Lower lobe of right lung (tissue), 2 donors: ENCODE measurements at places on chromosomes 1 and 21. TPM values are rescaled to one million over a fixed set of nuclear protein-coding genes. Genes with fewer than 3 reads are reported as not detected.

DNA sequence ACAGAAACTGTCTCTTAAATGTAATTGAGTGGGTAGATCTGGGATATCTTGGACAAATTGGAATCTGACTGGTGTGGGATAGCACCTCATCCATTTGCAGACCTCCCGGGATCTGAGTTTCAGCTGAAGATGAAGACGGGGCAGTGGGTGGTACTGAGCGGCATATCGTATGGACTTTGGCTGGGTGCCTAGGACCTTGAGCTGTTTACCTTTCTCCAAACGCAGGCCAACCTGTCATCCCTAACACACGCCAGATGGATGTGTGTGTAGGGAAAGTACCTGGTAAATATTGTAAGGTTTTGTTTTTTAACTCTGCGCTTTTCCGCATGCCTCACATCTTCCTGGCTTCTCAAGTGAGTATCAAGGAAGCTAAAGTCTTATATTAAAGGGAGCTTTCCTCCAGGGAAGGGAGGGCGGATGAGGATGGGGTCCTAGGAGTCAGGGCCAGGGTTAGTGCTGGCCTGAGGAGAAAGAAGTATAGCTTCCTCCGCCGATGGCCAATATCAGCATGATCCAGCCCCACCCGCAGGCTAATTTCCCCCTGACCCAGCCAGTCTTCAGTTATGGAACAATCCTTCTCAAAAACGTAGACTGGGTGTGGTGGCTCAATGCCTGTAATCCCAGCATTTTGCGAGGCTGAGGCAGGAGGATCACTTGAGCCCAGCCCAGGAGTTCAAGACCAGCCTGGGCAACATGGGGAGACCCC lies 26.2 kb downstream of the ATP8B2 start:
- DNase-seq: no peak
- no peak overlapping the region for H3K27ac ChIP-seq
- H3K27me3 ChIP-seq: no peaks in the 10 kb centered on the region
- no peak overlapping the region for H3K4me3 ChIP-seq
- H3K4me1 ChIP-seq: peaks cover 34% of the 10 kb centered on the region

GRCh38 chr21:34065027-34065426 lies 8.4 kb upstream of the MRPS6 start:
- H3K4me1 ChIP-seq: no peaks in the 10 kb centered on the region
- H3K36me3 ChIP-seq: no peaks in the 10 kb centered on the region
- no peak for DNase-seq
- H3K27me3 ChIP-seq: no peaks in the 10 kb centered on the region
- H3K27ac ChIP-seq: no peak overlapping the region

DNA sequence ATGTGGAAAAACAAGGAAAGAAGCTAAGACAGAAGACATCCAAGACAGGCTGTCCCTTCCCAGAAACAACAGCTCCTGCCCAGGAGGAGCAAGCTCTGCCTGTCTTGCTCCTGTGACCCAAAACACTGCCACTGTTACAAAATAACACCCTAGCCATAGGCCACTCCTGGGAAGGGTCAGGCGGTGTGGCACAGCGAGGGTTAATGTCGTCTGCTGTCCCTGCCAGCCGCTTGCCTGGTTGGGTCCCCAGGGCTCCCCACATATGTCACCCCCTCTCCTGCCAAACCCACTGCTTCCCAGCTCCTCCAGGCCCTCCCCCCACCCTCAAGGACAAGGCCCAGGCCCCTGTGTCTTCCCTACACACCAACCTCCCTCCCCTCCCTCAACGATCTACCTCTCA lies 3.9 kb upstream of the NHLH1 start:
- H3K36me3 ChIP-seq: peaks cover 33% of the 10 kb centered on the region
- DNase-seq: no peak
- H3K4me1 ChIP-seq: no peaks in the 10 kb centered on the region
- H3K4me3 ChIP-seq: no peak overlapping the region

DNA sequence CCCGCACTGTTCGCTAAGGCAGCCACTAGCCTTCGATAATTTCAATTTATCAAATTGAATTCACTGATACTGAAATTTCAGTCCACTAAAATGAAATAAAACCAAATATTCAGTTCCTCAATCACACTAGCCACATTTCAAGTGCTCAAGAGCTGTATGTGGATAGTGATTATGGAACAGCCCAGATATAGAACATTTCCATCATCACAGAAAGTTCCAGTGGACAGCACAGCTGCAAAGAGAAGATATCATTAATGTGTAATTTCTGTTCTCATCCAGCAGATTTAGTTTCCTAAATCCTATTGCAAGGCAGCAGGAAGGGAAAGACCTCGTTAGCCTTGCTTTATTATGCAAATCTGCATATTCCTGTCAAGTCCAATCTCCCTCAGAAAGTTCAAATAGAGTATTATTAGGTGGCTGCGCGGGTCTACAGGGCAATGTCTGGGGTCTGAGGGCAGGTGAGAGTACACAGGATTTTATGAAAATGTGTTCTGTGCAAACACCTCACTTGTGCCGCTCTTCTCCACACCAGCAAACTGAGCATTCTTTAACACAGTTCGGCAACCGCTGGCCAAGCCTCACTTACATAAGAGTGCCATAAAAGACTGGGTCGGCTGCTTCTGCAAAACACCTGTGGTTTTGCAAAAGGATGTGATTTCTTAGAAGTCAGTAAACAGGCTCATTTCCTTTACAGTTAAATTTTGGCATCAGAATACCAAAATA lies 22.4 kb downstream of the CAPZB start:
- no peak for DNase-seq
- peaks cover 83% of the 10 kb centered on the region for H3K4me1 ChIP-seq
- peaks cover 4% of the 10 kb centered on the region for H3K36me3 ChIP-seq
- no peaks in the 10 kb centered on the region for H3K27me3 ChIP-seq
- H3K27ac ChIP-seq: peak overlapping the region; percentile 20

DNA sequence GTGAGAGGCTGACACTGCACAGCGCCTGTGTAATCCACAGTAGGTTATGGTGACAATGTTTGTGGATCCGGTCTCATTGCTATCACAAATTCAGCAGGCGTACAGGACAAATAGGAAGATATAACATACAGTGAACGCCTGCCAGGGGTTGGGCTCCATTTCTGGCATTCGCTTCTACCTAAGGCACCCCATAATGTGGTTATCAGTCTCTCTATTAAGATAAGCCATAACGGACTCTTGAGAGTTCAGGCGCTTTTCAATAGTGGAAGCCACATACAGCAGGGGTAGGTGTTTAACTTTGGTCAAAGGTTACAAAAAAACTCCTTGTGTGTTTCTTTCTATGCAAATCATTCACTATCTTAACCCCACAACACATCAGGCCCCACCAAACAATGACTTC lies 72.8 kb downstream of the SIPA1L2 start:
- H3K36me3 ChIP-seq: no peaks in the 10 kb centered on the region
- DNase-seq: no peak
- peaks cover 33% of the 10 kb centered on the region for H3K4me1 ChIP-seq
- H3K27me3 ChIP-seq: no peaks in the 10 kb centered on the region
- no peak overlapping the region for H3K4me3 ChIP-seq

GRCh38 chr21:45870421-45870820 lies 111.1 kb upstream of the COL6A1 start:
- H3K4me1 ChIP-seq: no peaks in the 10 kb centered on the region
- peak; percentile 24 for DNase-seq
- H3K27me3 ChIP-seq: peaks cover 8% of the 10 kb centered on the region

DNA sequence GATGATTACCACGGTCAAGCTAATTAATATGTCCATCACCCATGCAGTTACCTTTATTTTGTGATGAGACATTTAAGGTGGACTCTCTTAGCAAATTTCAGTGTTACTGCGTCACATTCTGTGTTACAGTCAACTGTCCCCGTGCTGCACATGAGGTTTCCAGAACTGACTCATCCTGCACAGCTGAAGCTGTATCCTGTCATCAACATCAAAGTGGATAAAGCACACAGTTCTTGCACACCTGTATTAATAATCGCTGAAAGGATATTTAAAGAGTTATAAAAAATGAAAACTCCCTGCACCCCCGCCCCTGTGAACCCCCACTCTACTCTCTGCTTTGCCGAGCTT lies 3.4 kb upstream of the KRTAP10-5 start:
- H3K4me3 ChIP-seq: no peak overlapping the region
- no peak for DNase-seq
- no peaks in the 10 kb centered on the region for H3K4me1 ChIP-seq
- H3K27me3 ChIP-seq: peaks cover 17% of the 10 kb centered on the region
- no peaks in the 10 kb centered on the region for H3K36me3 ChIP-seq

DNA sequence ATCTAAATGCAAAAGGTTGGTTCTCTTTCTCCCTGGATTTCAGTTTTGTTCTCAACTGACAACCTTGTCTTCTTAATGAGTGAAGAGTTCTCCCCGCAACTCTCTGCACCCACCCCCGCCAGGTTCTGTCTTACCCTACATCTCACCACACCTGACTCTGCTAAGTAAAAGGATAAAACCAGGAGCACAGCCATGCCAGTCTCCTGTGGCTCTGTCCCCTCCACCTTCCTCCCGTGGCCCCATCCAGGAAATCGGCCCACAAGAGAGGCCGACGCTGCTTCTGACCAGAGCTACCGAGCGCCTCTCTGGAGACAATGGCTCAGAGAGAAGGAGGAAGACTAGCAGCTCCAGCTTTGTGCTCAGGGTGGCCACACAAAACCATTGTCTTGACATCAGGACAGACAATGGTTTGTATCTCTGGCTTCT lies 72.2 kb downstream of the PLEKHA6 start:
- peaks cover 40% of the 10 kb centered on the region for H3K4me1 ChIP-seq
- no peak for DNase-seq
- no peaks in the 10 kb centered on the region for H3K36me3 ChIP-seq
- H3K27me3 ChIP-seq: no peaks in the 10 kb centered on the region
- no peak overlapping the region for H3K4me3 ChIP-seq

GRCh38 chr1:228990906-228991569 lies 255.8 kb downstream of the RHOU start:
- DNase-seq: no peak
- peaks cover 40% of the 10 kb centered on the region for H3K4me1 ChIP-seq
- no peaks in the 10 kb centered on the region for H3K36me3 ChIP-seq
- no peaks in the 10 kb centered on the region for H3K27me3 ChIP-seq
- no peak overlapping the region for H3K4me3 ChIP-seq
- H3K27ac ChIP-seq: peak overlapping the region; percentile 73

GRCh38 chr21:27023186-27023585 lies 56.3 kb upstream of the ADAMTS5 start:
- H3K27me3 ChIP-seq: no peaks in the 10 kb centered on the region
- H3K27ac ChIP-seq: no peak overlapping the region
- H3K4me1 ChIP-seq: no peaks in the 10 kb centered on the region
- no peaks in the 10 kb centered on the region for H3K36me3 ChIP-seq

GRCh38 chr1:172172352-172172831 lies 248.1 kb upstream of the C1orf105 start:
- H3K27me3 ChIP-seq: no peaks in the 10 kb centered on the region
- no peak for DNase-seq
- no peaks in the 10 kb centered on the region for H3K36me3 ChIP-seq
- H3K4me3 ChIP-seq: no peak overlapping the region
- no peaks in the 10 kb centered on the region for H3K4me1 ChIP-seq

DNA sequence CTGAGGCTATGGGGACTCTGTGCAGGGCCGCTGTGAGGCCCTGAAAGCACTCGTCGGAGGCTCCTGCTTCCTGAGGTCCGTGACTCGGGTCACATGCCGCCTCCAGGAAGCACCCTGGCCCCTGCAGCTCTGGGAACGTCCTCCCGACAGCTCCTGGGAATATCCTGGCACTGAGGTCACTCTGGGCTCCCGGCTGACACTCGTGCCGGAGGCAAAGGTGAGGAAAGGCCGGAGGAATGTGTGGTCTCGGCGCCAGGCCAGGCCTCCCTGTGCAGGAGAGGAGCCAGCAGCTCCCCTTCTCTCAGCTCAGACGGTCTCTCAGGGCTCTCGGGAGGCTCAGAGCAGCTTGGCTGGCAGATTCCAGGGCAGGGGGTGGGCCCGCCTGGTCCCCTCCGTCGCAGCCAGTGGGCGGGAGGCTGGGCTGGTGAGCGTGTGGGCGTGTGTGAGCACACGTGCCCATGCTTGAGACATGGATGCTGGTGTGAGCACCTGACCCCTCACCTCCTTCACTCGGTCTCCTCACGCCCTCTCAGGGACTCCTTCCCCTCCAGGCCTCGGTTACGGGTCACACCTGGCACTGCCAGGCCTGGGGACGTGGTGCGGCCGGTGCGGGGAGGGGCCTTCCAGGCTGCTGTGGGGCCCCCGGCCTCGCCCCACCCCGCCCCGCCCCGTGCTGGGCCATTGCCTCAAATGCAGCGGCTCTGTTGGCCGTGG lies 5.5 kb upstream of the RNF223 start:
- peak overlapping the region; percentile 49 for H3K4me3 ChIP-seq
- peak; percentile 85 for DNase-seq

- DNase-seq: no peak
- H3K36me3 ChIP-seq: peaks cover 33% of the 10 kb centered on the region
- peak overlapping the region; percentile 7 for H3K4me3 ChIP-seq
- H3K4me1 ChIP-seq: peaks cover 40% of the 10 kb centered on the region
- H3K27me3 ChIP-seq: no peaks in the 10 kb centered on the region
- peak overlapping the region; percentile 32 for H3K27ac ChIP-seq
These were observed 6.2 kb downstream of the MTARC2 start for GRCh38 chr1:220754212-220754917.

GRCh38 chr21:31531967-31532366 lies 127.5 kb upstream of the SOD1 start:
- H3K27me3 ChIP-seq: no peaks in the 10 kb centered on the region
- no peak overlapping the region for H3K27ac ChIP-seq
- no peak for DNase-seq
- no peaks in the 10 kb centered on the region for H3K36me3 ChIP-seq

DNA sequence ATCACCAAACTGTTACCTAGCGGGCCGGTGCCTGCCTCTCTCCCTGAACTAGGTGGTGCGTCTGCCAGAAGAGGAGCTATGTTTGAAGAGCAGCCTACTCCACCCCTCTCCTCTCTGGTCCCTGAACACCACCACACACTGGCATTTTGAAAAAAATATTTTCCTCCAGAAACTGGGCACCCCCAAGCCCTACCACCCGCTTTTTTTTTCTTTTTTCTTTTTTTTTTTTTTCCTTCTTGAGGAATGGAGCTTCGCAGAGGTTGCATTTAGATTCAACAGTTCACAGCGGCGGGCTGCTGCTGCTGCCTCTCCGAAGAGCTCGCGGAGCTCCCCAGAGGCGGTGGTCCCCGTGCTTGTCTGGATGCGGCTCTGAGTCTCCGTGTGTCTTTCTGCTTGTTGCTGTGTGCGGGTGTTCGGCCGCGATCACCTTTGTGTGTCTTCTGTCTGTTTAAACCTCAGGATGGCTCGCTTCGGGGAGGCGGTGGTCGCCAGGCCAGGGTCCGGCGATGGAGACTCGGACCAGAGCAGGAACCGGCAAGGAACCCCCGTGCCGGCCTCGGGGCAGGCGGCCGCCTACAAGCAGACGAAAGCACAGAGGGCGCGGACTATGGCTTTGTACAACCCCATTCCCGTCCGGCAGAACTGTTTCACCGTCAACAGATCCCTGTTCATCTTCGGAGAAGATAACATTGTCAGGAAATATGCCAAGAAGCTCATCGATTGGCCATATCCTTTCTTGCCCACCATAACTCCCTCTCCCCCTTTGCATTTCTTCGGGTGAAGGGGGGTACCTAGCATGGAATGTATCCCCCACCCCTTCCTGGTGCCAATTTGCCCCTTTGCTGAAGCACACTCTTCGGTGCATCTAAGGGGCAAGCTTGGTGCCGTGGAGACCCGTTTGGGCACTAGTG lies at the start of gene CACNA1E:
CACNA1E (plus strand) TSS at position 233 of the 911 bp plus-strand sequence; CDS start at position 461, 228 bp downstream.
- H3K4me3 ChIP-seq: peak within 1 kb of the TSS; percentile 35
- no peaks in the 10 kb centered on the region for H3K4me1 ChIP-seq
- H3K36me3 ChIP-seq: no peaks in the 10 kb centered on the region

Gene NBPF19
- total RNA-seq: 22.9 TPM

Gene BGLAP
- 4.8 TPM for total RNA-seq

Gene ALX3
- total RNA-seq: not detected

Gene GABRD
- total RNA-seq: 2.7 TPM

Gene CDCA8
- total RNA-seq: 1.7 TPM

Gene EXO1
- total RNA-seq: 1.4 TPM
